Cardiac septum (tissue), 1 donor: ENCODE measurements at places on chromosomes 13 and 19.
A peak's percentile ranks its signal among the peaks of the same experiment; 100 is the strongest.

DNA sequence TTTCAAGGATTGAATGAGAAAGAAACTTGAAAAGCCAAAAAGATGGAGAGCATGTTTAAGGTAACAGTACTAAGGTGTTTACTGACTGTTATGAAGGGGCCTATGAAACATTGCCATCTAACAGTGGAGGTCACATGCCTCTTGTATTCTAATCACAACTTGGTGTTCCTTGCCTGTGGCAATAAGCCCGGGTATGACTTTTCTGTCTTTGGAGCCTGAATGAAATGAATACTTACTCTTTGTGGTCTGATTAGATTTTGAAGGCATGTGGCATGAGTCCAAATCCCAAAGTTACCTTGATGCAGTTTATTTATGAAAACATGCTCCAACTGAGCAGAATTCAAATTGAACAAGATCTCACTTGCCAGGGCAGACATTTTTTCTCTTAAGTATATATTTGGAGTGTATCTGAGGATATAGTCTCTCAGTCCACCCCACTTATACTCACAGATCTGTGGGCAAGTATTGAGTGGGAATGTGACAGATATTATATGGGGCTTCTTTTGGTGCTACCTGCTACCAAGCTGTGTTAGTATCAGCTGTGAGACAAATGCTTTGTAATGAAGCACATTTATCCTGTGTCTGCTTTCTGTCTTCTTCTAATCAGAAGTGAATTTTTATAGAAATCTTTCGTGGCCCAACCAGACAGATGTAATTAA is 67.5 kb downstream of the B3GLCT start:
- DNase-seq, result no peak

GRCh38 chr13:37646531-37646930 is 48.0 kb upstream of the POSTN start:
- no peak for DNase-seq

DNA sequence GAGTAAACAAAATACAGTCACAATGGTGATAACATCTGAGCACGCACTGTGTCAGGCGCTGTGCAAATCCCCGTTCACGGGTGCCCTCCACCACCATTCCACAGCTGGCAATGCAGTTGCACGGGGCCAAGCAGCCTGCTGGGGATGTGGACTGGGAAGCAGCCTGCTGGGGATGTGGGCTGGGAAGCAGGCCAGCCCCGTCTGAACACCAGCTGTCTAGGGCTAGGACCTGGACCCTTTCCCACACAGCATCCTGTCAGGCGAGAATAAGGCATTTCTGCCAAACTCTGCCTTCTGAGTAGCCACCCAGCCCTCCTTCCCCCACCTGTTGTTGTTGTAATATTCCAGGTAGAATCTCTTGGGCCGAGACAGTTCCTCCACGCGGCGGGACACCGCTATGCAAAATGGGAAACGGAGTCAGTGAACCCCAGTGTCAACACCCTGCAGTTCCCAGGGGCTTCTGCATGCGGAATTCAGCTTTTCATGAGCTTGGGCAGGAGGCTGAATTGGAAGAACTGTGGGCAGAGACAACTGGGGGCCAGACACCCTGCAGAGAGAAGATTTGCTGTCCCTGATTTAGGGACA is 27.8 kb upstream of the MIER2 start:
- peak; percentile 80 for DNase-seq

GRCh38 chr19:5080809-5081208 is 111.9 kb downstream of the KDM4B start:
- DNase-seq, result no peak

- peak; percentile 85 for DNase-seq
Measured at GRCh38 chr19:46297700-46298478, 1.0 kb downstream of the HIF3A start.

DNA sequence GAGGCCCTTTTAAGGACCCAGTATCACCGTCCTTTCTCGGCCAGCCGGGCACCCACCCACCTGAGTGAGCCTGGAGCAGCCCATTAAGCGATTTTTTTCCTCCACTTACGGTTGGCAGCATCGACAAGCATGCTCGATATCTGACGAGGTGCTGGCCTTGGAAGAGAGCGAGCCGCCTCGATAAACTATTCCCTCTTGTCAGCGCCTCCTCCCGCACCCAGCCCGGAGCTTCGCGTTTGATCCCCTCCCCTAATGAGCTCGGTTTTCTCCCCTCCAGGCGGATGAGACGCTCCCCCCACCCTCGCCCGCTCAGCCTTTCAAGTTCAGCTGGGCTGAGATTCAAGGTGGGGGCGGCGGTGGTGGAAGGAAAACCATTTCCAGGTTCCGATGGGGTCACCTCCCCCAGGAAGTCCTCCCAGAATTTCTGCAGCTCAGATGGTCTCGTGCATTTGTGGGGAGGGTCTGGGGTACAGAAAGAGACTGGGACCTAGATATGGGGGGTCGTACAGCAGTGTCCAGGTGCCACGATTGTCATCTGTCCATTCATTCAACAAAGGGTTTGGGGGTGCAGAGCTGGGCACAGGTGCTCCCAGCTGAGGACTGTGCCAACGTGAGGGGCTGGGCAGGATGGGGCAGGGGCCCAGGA is 18.9 kb upstream of the ONECUT3 start:
- no peak for DNase-seq

- DNase-seq, result no peak
Measured at GRCh38 chr13:33112766-33113165, 96.5 kb downstream of the KL start.

DNA sequence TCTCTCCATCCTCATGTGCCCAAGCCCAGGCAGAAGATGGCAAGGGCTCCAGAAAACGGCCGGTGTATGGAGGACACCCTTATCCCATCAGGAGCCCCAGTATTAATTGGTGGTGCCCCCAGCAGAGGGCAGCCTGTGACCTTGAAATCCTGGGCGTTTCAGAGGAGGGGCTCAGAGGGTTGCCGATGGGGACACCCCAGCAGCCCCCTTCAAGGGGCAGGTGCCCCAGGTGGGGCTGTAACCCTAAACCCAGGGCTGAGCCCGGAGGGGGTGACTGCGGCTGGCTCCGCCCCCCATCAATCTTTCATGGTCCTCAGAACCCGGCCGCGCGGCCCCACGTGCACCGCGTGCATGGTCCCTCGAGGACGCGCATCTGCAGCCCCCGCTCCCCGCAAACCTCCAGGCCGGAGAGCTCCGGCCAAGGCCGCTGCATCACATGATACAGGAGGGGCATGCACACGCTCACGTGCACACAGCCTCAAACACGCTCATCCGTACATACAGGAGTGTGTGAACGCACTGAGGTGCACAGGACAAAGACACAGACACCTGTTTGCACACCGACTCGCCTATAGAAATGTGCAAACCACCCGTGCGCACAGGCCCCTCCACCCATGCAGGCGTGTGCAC is 949 bp downstream of the RAB3A start:
- no peak for DNase-seq

GRCh38 chr13:39374741-39375189 is 228.2 kb downstream of the LHFPL6 start:
- no peak for DNase-seq

DNA sequence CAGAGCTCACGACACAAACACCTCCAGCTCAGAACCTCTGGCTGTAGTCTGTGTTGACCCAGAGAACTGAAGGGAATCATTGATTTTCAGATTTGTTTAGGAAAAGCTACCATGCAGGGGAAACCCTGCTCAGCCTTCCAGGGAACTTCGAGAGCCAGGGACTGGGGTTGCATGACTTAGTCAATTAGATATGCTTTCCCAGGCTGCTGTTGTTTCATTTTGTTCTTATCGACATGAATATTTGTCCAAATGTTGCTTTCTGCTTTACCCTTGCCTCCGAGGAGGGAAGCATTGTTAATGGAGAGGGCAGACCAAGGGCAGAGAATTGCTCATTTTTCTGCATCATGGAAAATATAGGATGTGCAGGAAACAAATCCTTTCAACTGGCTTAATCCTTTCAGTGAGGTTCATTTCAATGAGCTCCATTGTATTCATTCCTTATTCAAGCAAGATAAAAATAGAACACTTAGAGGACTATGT is 82.5 kb downstream of the KLF5 start:
- no peak for DNase-seq

DNA sequence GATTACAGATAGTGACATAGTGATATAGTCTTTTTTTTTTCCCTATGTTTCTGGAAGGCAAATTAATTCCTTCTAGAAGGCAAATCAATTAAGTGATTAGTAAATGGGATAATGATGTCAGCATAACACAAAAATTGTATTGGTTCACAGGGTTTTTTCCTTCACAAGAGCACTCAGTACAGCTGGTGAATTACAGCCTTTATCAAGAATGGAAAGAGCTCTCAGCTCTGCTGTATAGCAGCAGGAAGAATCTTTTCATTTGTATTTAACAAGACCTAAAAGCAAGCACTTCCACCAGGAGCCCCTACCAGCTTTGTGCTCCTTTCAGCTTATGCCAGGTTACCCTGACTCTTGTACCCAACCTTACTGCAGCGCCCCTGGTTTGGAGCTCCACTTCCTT is 90.8 kb downstream of the SERP2 start:
- no peak for DNase-seq

DNA sequence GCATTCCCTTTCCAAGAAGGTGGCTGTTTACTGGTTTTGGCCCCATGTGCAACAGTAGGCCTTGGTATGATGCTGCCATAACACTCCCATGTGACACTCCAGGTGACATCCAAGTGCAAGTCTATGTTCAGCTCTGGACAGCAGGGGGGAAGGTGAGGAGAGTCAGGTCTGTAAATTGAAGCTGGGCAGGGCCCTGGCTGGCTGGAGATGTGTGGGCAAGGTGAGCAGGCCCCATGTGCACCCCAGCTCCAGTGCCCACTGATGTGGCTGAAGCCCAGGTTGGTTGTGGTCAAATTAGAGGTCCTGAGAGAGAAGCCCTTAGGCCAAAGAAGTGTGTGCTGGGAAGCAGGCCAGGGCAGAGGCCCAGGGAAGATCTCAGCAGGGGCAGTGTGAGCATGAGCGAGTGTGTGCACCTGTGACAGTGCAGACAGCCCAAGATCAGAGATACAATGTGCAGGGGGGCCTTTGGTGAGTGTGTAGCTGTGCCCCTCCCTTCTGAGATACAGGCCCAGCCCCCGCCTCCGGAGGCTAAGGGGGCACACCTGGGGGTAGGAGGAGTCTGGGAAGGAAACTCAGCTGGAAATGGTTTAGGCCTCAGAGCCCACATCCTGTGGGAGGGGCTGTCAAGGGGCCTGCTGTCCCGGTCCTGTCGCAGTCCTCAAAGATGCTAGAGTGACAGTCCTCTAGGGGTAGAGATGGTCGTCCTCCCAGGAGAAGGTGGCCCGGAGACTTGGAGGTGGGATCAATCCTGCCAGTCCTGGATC is 18.6 kb downstream of the DEDD2 start:
- no peak for DNase-seq

- DNase-seq, result no peak
Measured at GRCh38 chr13:21330126-21330861, 128.8 kb downstream of the ZDHHC20 start.

- no peak for DNase-seq
Measured at GRCh38 chr19:45474606-45475521, 7.1 kb downstream of the FOSB start.

GRCh38 chr13:25762795-25763377 is 288.9 kb downstream of the SHISA2 start:
- DNase-seq, result no peak

DNA sequence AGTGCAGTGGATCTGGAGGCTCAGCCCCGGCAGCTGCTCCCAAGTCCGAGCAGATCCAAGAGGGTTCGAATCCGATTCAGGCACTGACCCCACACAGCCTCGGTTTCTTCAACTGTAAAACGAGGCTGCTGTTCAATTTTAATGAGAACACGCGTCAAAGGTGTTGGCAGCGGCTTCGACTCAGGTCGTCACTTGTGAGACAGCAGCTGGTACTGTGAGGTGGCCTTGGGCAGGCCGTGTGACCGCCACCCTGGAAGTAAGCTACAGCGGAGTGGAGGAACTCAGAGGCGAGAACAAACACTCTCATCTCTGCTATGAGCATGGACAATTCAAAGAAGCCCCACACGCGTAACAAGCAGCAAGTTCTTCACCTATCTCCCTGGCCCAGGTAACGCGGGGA is 9.7 kb downstream of the MAP2K2 start:
- DNase-seq, result no peak

DNA sequence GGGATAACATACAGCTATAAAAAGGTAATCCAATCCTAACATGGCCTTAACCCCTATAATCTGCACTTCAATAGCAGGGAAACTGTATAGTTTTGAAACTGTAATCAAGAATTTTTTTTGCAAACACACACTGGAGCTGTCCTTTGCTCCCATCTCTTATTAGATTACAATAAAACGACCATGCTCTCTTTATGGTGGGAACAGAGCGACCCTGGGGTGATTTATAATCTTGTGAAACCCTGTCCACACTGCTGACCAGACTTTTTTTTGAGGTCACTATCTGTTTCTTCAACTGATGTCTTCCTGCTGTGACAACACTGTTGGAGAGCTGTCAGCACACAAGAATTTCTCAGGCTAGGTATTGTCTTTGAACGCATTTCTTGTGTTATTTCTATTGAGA is 35.3 kb downstream of the DACH1 start:
- no peak for DNase-seq

DNA sequence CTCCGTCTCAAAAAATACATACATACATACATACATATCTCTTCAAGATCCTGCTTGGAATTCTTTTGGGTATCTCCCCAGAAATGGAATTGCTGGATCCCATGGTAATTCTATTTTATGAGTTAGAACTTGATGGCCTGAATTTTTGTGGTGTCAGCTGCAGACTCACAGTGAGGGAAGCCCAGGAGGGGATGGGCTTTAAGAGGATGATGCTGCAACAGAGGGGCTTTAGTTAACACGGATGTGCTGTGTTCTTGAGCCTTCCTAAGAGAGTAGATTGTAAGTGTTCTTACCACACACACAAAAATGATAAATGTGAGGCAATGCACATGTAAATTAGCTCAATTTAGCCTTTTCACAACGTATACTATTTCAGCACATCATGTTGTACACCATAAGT is 31.8 kb downstream of the CACNG6 start:
- no peak for DNase-seq

- no peak for DNase-seq
Measured at GRCh38 chr13:37107456-37107855, 2.0 kb upstream of the CSNK1A1L start.

DNA sequence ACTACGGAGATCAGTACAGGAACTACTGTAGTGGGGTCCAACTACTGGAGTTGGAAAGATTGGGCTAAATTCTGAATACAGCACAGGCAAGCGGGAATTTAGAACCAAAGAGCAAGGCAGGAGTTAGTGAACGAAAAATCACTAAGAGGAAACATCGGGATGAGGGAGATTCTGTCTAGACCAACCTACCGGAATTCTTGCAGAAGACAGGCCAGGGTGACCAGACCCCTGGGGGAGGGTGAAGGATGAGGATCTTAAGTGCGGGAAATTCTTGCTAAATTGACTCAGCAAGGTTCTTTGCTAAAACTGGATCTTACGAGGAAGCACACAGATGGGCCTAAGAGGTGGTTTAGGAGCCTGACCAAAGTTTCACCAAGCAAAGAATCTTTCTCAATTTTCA is 13.2 kb upstream of the PSPC1 start:
- DNase-seq, result no peak

- no peak for DNase-seq
Measured at GRCh38 chr13:76632401-76633044, 253.7 kb downstream of the KCTD12 start.

- DNase-seq, result no peak
Measured at GRCh38 chr13:32737111-32737571, 150.9 kb downstream of the PDS5B start.

- DNase-seq, result no peak
Measured at GRCh38 chr13:33487575-33488243, 202.2 kb upstream of the STARD13 start.

GRCh38 chr13:95406176-95406575 is 104.9 kb upstream of the ABCC4 start:
- no peak for DNase-seq

GRCh38 chr13:84400706-84401105 is 518.4 kb upstream of the SLITRK1 start:
- DNase-seq, result no peak

GRCh38 chr13:49740870-49741269 is 49.6 kb upstream of the EBPL start:
- DNase-seq, result no peak
